ENCODE measurements at places on chromosomes 2 and 18.

- DNase-seq: no peak
Measured at GRCh38 chr18:61474341-61474740, 141.1 kb downstream of the CDH20 start.

DNA sequence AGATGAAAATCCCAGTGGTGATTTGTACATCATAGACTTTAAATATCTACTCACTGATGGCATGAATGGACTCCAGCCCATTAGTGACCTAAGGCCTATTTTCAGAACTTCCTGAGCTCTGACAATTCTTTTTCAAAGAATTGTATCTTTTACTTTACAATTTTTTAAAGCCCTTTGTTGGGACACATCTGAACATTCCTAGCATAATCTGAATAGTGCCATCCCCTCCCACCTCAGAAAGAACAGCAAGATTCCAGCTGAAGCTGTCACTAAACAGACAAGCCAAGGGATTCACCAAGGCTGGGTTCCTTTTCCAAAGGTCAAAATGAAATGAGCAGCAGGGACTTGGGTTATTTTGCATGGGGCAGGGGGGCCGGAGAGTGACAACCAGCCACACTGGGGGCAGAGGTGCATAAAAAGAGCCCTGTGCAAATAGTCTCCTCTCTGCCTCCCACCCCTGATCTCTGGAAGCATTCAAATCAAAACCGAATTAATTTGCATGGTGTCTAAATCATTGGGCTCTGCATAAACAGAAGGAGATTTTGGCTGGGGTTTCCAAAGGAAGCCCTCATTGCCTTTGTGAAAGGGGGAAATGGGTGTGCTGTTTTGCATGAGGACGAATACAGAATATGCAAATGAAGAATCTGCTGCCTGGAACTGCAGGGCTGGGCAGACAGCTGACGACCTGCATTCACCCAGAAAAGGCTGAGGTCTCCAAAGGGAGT lies 17.2 kb downstream of the EPHA4 start:
- no peak for DNase-seq

DNA sequence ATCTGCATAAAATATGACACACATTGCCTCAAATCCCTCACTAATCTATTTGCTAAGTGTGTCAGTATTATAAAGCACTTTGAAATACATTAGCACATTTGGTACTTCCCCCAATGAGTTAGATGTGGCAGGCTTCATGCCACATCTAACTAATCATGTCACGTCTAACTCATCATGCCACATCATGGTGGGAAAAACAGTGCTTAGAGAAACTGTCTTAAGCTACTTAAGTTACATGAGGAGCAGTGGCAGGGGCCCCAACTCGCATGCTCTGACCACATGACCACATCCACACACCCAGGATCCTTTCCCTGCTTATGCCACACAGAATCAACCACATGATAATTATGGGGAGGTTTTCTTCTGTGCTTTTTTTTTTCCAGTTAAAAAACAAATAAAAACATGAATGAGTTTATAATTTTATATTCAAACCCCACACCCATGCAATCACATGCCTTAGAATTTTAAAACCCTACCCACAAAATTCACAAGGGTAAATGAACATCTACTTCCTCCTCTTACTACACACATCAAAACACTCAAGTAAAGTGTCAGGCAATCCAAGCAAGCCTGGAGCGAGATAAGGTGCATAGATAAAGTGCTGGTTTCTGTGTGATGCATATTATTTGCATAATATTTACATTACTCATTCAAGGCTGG lies 1.6 kb downstream of the ABCA12 start:
- peak; percentile 19 for DNase-seq

DNA sequence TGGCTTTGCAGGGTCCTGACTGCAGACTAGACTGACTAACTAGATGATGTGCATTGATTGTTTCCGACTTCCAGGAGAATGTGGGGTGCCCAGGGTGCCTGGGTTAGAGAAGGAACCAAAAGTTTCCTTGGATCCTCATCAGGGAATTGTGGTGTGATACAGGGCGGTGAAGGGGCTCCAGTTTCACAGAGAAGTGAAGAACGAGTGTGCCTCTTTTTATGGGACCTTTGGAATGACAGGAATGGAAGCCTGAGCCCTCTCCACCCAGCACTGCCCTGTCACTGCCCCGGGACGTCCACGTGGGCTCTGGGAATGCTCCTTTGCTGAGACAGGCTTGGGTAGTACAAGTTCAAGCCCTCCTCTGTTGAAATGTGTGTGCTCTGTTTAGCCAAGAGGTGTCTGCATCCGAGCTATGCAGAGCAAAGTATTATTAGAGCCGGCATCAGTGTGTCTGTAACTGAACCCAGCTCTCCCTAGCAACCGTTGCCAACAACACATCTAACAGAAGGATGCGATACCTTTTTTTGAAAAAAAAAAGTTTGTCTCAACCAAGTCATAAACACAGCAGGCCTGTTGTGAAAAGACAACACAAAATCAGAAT lies 183.6 kb downstream of the SMAD7 start:
- DNase-seq: no peak

GRCh38 chr2:48940606-48941005 lies 185.1 kb upstream of the LHCGR start:
- DNase-seq: no peak

DNA sequence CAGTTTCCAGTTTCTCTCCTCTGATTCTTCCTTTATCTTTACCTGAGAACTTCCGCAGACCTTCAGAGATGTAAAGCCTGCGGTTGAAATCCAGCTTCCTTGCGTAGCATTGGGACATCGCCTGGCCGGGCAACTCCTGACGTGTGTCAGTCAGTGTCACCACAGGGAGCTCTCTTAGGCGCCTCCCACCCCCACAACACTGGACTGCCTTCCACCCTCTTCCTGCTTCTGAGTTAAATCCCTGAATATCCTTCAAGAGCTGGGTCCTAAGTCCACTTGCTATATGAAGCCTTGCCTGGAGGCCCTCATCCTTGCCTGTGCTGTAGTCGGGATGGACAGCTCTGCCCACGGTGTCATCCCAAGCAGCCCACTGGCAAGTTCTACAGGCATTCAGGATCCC lies 179.4 kb downstream of the SEPTIN10 start:
- no peak for DNase-seq

- no peak for DNase-seq
Measured at GRCh38 chr2:70698847-70699246, 69.2 kb downstream of the ADD2 start.

DNA sequence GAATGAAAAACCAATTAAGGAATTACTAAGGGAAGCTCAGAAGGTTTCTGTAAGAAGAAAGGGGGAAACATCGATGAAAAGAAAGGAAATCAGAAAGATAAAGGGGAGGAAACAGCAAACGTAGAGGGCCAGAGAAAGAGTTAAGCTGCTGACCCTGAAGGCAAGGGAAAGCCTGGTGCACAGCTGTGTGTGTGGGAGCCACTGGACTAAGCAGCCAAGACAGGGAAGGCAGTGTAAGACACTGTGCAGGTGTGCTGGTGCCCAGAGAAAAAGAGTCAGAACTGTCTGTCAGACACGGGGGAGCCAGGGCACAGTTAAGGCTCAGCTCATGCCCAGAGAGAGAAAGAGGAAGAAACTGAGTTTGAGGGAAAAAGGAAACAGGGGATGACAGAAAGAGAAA lies 104.0 kb downstream of the HIBCH start:
- no peak for DNase-seq

DNA sequence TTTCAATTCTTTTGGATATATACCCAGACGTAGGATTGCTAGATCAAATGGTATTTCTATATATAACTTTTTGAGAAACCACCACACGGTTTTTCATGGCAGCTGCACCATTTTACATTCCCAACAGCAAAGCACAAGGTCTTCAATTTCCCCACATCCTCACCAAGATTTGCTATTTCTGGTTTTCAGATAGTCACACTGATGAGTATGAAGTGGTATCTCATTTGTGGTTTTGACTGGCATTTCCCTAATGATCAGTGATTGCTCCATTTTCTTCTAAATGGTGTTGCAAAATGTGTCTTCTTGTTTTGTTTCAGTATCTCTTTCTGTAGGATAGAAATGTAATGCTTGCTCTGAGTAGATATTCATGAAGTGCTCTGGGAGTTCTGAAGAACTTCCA lies 52.0 kb downstream of the ANKRD44 start:
- no peak for DNase-seq

DNA sequence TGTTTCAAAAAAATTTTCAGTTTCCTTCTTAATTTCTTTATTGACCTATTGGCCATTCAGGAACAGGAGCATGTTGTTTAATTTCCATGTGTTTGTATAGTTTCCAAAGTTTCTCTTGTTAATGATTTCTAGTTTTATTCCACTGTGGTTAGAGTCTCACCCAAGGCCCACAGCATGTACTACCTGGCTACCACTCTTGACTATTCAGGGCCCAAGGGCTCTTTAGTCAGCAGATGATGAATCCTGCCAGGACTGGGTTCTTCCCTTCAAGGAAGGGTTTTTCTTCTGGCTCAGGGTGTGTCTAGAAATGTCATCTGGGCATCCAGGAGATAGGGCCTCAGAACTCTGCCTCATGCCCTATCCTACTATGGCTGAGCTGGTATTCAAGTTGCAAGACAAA lies 161.4 kb downstream of the PLCL1 start:
- DNase-seq: no peak

DNA sequence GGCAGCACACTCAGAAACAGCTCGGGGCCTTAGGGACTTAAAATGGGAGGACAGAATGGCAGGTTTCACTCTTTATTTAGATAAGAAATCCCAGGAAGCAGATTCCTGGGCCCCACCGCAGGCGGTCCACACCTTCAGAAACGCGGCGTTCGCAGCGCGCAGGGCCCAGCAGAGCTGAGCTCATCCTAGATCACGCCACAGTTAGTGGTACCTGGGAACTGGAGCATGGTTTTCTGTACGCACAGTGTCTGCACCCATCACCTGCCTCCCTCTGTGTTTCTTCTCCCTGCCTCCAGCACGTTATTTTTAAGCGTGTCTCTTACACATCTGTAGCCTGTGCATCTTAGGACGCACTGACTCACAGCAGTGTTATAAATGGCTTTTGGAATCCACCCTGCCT lies 242.1 kb downstream of the ALPK2 start:
- no peak for DNase-seq

DNA sequence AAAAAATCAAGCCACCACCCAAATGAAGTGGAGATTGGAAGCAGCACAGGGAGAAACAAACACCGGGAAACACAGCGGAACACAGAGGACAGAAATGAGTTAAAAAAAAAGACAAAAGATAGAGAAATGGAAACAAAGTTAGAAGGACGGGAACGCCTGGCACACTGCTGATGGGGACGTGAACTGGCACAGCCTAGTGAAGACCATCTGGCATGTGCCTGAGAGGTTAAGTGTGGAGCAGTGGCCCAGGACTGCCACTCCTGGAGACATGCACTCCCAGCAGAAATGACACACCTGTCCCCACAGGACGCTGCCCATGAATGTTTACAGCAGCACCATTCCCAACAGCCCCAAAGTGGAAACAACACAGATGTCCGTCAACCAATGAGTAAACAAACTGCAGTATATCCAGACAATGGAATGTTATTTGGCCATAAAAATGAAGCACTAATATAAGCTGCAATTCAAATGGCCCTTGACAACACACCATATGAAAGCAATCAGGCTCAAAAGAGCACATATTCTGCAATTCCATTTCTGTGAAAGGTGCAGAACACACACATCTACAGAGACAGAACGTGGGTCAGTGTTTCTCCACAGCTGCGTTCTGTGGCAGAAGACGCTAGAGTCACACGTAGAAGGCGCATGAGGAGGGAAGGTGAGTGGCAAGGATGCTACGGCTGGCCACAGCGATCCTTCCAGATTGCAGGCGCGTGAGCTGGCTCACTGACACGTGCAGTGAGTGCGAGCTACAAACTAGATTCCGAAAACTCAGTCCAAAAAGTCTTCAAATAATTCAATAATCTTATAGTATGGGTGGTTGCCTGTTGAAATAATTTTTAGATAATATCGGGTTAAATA lies 24.6 kb downstream of the THAP4 start:
- DNase-seq: no peak

- DNase-seq: no peak
Measured at GRCh38 chr18:42743373-42744138, 371.9 kb downstream of the RIT2 start.

GRCh38 chr18:49432602-49433001 lies 27.8 kb downstream of the DYM start:
- DNase-seq: no peak

GRCh38 chr2:149473521-149473920 lies 114.1 kb downstream of the MMADHC start:
- no peak for DNase-seq

DNA sequence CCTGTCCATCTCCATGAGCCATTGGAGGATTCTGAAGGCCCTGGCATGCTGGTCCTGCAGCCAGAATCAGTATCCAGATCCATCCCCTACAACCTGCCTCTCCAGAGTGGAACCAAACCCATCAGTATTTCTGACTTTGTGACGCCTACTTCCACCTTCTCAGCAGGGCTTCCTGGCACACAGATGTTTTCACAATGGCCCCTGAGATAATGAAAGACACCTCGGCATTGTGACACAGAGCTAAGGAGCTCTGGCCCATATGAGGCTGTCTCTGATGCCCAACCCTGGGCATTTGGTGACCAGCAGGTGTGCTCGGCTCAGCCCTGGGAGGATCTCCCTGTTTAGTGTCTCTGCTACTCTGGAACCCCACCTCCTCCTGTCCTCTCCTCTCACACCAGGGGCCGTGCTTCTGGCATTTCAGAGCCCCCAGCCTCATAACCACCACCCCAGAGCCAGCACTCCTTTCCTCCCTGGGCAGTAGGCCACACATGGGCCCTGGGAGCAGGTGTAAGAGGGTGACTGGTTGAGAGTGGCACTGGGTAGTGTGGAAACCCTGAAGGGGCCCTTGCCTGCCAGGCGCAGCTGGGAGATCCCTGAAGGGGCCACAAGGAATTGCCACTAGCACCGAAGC lies 38.2 kb downstream of the FOSL2 start:
- no peak for DNase-seq

DNA sequence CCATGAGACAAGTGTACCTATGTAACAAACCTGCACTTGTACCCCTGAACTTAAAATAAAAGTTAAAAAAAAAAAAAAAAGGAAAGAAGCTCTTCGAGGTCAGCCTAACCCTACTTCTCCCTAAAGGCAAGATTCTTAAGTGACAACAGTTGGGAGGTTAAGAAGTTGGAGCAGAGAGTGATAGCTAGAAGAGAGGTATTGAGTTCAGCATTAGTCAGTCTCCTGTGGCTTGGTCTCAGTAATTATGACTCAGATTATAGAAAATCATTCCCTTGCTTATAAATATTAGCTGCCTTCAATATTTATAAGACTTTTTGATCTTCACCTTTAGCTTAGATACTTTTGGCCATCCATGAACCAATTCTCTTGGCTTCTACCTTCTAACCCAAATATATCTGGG lies 926.8 kb upstream of the SLC39A10 start:
- DNase-seq: no peak

- no peak for DNase-seq
Measured at GRCh38 chr2:204860274-204860673, 315.0 kb downstream of the PARD3B start.

GRCh38 chr2:180707175-180707883 lies 273.1 kb upstream of the UBE2E3 start:
- DNase-seq: no peak

GRCh38 chr18:48548011-48548771 lies 9.4 kb downstream of the CTIF start:
- DNase-seq: no peak

DNA sequence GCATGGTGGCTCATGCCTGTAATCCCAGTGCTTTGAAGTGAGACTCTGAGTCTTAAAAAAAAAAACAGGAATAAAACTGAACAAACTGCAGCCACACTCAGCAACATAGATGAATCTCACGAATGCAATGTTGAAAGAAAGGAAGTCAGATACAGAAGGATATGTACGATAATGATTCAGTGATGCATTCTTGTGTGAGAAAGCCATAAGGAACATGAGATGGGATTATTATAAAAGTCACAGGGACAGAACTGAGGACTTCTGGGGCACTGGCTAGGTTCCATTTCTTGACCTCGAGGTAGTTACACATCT lies 56.9 kb upstream of the SMAD2 start:
- DNase-seq: no peak

- DNase-seq: no peak
Measured at GRCh38 chr2:39304729-39305128, 61.0 kb upstream of the CDKL4 start.

Measured in T-helper 2 cell treated with Interferon-gamma antibody and Interleukin-4, amounts not matched to agents 5 μg/mL and 100 μg/mL, for 36 hours (primary cell).